ENCODE measurements at places on chromosomes 4 and X.

DNA sequence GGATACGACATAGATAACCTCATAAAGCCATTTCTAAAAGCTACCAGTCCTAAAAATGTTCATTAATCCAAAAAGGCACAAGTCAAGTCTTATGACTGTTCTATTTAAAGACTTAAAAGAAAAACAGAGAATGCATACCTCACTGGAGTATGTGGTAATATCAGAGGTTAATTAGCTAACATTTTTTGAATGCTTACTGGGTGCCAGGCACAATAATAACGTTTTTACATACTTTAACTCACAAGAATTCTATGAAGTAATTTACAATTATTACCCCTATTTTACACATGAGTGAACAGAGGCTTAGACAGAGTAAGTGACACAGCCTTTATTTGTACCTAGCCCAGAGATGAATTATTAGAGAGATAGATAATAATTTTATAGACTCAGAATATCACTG is 207.5 kb downstream of the PDGFC start:
- no peak for DNase-seq

DNA sequence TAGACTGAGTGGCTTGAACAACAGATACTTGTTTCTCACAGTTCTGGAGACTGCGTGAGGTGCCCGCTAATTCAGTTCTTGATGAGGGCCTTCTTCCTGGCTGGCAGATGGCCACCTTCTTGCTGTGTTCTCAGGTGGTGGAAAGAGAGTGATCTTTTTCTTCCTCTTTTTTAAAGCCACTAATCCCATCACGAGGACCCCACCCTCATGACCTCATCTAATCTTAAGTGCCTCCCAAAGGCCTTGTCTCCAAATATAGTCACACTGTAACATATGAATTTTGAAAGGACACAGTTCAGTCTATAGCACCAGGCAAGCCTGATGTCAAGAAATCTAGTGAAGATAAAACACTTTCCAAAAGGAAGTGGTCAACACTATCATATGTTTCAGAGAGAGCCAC is 12.4 kb downstream of the VAMP7 start:
- no peak for DNase-seq

DNA sequence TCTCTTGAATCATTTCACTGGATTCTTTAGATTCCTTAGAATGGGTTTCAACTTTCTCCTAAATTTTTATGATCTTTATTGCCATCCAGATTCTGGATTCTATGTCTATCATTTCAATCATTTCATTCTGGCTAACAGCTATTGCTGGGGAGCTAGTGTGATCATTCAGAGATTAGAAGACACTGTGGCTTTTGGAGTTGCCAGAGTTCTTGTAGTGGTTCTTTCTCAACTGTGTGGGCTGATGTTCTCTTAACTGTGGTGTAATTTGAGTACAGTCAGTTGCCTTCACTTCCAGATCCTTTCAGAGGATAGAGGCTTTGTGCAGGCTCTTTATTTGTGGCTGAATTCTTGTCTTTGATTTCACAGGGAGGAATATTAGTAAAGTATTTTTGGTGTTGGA is 12.1 kb upstream of the CSN2 start:
- DNase-seq: no peak

- peak; percentile 20 for DNase-seq
Observed at GRCh38 chrX:11664211-11665167, 1.2 kb downstream of the ARHGAP6 start.

DNA sequence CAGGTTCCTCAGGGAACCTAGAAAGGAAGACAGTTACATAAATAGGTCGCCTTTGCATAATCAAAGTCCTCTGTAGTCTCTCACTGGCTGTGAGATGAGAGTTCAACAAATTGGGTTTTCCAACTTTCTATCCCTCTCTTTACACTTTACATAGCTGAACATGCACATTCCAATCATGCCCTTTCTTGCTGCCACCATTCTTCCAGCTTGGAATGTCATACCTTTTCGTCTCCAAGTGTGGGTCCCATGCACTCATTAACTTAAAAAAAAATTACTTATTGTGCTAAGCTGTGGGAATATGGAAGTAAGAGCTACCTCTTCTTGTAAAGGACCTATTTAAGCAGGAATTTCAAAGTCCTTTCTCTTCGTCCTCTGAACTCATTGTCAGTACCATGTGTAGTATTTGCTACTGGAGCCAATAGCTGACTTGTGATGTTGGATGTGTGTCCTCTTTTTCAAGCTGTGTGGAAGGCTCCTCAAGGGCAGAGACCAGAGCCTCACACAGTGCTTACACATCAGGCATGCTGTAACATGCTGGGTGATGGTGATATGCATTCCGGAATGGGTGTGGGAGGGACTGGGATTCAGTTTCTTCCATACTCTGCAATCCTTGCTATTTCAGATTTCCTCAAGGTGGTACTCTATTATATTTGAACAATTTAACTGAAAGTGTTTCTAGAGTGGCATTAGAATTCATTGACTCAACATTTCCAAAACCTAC is 7.1 kb downstream of the ENOPH1 start:
- DNase-seq: peak; percentile 26

- DNase-seq: peak; percentile 70
Observed at GRCh38 chr4:140260227-140260626, 106.2 kb upstream of the MAML3 start.

GRCh38 chrX:9658409-9658808 is 107.2 kb downstream of the GPR143 start:
- no peak for DNase-seq

- DNase-seq: peak; percentile 57
Observed at GRCh38 chrX:71253253-71254091, 468 bp downstream of the ZMYM3 start.

- no peak for DNase-seq
Observed at GRCh38 chrX:11754958-11755645, 2.9 kb upstream of the MSL3 start.

DNA sequence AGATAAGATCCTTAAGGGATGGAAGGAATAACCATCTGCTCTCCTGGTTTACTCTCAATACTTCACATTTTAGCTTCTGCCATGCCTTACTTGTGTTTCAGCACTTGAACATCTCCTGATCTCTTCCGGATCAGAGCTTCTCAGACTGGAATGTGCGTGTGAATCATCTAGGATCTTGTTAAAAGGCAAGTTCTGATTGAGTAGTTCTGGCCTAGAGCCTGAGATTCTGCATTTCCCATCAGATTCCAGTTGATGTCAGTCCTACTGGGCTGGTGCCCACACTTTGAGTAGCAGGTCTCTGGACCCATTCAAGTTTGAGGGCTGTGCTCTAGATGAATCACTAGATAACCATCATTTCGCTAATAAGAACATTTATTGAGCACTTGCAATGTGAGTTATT is 20.0 kb downstream of the NDP start:
- DNase-seq: no peak

All from AG08396 (cell line).